T-helper 2 cell (primary cell): ENCODE measurements at places on chromosomes 7 and 10.

GRCh38 chr7:20839196-20839735, 52.6 kb upstream of the SP8 start:
- no peak for DNase-seq

GRCh38 chr7:22577470-22578001, 77.5 kb upstream of the STEAP1B start:
- DNase-seq: no peak

DNA sequence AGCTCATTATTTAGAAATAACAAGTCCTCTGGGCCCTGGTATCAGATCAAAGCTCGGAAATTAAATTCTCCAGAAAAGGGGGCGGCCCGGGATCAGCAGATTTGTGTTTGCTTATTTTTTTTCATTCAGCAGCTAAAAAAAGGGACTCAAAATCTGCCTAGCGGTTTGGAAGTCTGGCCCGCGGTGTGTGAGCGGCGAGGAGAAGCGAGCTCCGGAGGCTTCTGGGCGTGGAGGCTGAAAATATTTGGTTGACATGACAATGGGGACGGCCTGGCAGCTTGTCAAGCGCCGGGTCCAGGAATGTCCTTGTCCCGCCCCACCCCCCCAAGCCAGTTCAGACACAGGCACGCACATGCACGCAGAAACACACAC, 43.4 kb downstream of the FOXL3 start:
- DNase-seq: no peak

- DNase-seq: no peak
Observed at GRCh38 chr10:5293691-5294550, 70.8 kb upstream of the UCN3 start.

DNA sequence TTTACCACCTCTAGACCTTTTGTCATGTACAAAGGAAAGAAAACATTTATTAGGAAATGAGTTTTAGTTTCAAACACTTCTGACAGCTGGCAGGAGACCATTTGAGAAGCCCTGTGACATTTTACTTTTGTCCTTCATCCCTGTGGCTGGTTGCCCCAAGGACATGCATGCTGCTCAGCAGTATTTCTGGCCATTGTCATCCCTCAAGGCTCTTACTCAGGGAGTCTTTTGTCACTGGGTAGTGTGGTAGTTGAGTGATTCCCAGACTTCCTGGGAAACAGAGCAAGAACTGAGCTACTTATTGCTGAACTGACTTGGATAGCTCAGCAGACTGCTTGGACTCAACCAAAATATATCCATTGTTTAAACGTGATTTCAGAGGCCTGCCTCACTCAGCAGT, 142.8 kb downstream of the LRRC4 start:
- DNase-seq: no peak

DNA sequence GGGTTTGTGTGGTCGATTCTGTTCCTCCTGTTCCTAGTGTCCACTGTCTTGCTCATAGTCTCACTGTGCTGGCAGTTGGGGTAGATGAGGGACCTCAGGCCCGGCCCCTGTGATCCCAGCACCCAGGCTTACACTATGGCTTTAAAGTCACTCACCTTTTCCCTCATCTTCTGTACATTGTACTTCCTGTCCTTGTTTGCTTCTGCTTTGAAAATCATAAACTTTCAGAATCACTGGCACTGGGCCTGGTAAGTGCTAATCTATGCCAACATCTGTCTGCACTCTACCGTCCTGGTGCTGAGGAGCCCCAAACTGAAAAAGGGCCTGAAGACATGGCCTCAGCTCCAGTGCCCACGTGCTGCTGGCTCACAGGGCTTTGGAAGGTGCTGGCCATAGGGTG, 5.7 kb upstream of the TAS2R60 start:
- DNase-seq: no peak

DNA sequence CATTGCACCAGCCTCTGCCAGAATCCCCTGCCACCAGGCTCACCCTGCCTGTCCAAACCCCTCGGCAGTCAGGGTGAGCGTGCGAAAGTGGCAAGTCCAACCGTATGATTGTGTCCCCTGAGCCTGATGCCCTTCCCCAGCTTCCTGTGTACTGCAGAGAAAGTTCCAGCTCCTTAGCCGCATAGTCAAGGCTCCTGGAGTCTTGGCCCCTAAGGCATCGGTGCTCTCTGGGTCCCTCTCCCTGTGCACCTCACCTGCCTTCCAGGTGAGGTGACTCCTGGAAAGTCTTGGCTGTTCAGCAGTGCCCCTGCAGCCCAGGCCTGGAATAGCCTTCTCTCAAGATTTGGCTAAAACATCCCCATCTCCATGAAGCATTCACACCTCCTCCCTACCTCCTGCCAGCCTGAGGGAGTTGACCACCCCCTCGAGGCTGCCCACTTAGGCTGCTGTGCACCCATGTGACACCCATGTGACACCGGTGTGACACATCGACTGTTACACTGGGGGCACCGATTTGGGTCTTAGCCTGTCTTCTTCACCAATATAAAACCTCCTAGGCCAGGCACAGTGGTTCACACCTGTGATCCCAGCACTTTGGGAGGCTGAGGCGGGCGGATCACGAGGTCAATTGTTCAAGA, 56.1 kb upstream of the ELN start:
- no peak for DNase-seq

DNA sequence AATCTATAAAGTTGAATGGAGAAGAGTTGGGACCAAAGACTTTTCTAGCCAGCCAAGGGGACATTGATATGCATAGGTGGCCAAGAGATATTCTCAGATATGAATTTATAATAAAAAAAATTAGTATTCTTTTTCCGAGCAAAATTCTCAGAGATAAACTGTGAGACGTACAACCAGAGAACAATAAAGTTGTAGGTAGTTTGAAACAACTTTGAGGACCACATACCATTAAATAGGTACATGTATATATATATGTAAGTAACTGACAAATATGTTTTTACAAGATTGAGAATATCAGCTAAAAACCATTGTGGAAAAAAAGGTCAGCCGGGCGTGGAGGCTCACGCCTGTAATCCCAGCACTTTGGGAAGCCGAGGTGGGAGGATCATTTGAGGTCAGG, 56.5 kb downstream of the EXOC4 start:
- no peak for DNase-seq

GRCh38 chr7:100019908-100020307, 4.5 kb downstream of the ZKSCAN1 start:
- DNase-seq: no peak

DNA sequence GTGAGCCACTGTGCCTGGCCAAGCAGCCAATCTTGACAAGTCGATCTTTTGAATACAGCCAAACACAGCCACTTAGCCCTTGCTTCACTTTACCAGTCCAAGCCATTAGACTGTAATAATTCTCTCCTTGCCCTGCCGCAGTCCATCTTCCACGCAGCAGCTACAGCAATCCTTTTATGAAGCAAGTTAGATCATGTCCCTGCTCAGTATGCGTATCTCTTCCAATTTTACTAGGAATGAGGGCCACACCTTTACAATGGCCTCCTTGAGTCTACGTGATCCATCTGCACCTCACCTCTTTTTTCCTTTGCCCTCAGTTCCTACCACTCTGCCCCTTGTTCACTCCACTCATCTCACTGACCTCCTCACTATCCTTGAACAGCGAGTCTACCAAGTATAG, 22.2 kb downstream of the GSAP start:
- no peak for DNase-seq

DNA sequence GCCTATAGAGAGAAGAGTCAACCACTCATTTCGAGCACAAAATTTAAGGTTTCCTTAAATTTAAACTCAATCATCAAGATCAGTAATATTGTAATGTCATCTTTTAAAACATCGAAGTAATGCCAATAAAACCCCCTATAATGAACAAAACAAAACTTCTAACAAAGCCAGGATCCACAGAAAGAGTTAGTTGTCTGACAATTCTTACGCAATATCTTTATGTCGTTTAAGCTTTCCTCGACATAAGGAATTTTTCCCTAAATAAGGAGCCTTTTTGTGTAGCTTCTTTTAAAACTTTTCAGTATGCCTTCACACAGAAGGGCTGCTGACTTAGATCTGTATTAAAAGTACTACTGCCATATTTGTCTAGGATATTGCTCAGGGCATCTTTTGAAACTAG, 7.5 kb downstream of the EBLN1 start:
- no peak for DNase-seq

DNA sequence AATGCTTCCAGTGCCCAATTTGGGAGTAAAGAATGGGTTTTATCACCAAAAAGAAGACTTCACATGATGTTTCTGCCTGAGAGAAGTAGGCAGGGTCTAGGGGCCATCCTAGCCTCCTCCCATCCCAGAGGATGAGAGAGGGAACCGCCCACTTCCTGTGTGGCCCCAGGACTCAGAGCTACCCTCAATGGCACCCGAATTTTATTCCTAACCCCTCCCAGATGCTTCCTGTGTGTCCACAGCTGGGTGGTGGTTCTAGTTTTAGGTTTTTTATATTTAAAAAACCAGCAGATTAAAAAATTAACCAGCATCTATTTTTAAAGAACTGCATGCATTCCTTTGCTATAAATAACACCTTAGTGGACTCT, 583.5 kb downstream of the PTPRN2 start:
- no peak for DNase-seq

DNA sequence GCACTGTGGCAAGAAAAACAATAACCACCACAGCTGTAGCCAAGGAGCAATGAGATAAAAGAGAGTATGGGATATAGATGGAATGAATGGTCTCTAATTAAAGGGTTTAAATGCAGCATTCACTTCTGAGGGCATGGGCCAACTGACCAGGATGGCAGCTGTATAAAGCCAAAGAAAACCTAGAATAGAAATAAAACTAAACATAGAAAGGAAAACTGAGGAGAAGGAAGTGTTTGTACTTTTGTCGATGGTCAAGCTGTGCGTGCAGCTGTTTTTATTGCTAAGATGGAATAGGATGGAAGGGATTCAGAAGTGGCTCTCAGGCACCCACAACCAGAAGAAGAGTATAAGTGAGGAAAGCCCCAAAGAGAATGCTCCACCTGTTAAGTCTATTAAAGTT, 37.9 kb downstream of the ZC3HC1 start:
- no peak for DNase-seq

GRCh38 chr10:126997801-126998590, 92.8 kb downstream of the DOCK1 start:
- no peak for DNase-seq

GRCh38 chr7:92634205-92634604, 44.0 kb upstream of the FAM133B start:
- DNase-seq: no peak

DNA sequence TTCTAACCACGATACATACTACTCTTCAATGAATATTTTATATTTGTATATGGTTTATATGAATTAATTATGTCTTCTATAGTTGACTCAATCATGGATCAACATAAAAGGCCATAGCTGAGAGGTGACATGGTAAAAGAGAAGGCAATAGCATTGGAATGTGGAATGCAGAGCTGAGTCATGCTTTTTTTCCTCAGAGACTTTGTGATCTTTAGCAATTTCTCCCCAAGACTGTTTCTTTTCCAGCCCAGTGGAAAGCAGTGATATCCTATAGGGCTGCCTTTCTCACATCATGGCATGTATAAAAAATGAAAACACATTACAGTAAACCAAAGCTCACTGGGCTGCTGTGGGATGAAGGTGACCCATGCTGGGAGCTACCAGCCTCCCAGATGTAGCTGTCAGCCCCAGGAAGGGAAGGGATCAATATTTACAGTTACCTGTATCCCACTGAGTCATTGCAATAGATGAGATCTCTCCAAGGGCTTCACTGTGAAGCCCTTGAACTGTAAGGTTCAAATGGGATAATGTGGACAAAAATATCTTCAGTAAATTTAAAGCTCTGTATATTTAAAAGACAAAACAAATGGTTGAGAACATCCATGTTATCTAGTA, 30.2 kb downstream of the SLC39A12 start:
- no peak for DNase-seq

GRCh38 chr10:99685597-99685967, 26.3 kb downstream of the ENTPD7 start:
- DNase-seq: no peak

DNA sequence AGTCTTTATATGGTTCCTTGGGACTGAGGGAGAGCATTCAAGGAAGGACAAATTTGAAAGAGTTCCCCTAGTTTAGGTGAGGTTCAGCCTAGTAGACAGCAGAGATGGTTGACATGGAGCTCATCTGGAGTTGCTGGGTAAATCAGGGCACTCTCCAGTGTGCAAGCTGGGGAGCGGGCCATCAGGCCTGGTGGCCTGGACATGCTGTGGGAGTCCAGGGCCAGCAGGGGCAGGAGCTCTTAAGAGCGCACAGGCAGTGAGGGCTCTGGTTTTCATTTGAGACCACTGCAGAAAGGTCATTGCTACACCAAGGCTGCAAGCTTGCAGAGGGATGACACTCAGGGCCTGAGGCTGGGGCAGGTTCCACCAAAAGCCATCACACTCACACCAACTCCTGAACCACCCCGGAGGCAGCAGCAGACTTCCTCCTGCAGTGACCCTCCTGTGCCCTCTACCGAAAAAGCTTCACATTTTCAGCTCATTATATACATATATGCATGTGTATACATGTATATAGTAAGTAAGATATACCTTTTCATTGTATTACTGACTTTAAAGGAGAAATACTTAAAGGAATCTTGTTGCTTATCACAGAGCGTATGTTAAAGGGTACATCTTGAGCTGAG, 39.5 kb downstream of the STEAP1B start:
- DNase-seq: no peak

DNA sequence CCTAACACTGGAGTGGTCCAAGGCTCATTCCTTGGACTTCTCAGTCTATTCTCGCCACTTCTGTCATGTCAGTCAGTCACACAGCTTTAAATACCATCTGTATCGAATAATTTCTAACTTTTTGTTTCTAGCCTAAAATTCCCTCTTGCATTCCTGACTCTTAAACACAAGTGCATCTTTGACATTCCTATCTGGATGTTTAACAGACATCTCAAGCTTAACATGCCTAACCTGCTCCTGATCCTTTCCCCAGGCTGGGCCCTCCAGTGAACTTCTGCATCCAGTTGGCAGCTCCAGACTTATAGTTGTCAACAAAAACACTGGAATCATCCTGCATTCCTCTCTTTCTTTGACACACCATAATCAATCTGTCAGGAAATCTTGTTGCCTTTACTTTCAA, 4.5 kb upstream of the ABCB4 start:
- no peak for DNase-seq

- DNase-seq: peak; percentile 38
Observed at GRCh38 chr10:90857635-90858460, at the start of gene HTR7. TSS of gene HTR7 (minus strand) at chr10:90858039. CDS start at chr10:90857671, 368 bp downstream.

DNA sequence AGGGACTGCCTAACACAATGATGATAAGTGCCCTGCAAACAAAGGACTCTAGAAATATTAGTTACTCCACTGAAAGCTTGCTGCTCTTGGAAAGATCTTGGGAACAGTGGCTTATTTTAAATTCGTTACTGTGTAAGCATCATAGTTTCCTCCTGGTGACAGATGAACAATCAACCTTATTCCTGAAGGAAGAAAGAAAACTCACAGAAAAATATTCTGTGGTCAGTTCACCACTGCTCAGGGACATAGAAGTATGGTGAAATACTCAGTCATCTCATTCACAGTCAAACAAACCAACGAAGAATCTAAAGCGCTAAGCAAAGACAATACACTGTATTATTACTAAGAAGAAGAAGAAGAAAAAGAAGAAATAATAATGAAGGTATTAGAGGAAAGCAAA, 27.8 kb downstream of the MKX start:
- no peak for DNase-seq

DNA sequence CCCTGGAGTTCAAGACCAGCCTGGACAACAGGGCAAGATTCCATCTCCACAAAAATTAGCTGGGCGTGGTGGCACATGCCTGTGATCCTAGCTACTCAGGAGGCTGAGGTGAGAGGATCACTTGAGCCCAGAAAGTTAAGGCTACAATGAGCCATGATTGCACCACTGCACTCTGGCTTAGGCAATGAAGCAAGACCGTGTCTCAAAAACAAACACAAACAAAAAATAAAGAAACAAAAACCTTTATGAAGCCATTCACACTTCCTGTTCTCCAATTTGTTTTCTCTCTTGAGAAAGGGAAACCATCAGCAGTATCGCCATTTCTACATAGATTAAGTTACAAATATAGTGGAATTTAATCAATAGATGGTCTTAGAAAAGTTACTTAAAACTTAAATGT, 19.8 kb downstream of the YME1L1 start:
- DNase-seq: no peak
